ENCODE measurements at places on chromosomes 3 and 15.

- DNase-seq = no peak
These were observed 8.1 kb upstream of the IGDCC3 start for GRCh38 chr15:65385870-65386258.

DNA sequence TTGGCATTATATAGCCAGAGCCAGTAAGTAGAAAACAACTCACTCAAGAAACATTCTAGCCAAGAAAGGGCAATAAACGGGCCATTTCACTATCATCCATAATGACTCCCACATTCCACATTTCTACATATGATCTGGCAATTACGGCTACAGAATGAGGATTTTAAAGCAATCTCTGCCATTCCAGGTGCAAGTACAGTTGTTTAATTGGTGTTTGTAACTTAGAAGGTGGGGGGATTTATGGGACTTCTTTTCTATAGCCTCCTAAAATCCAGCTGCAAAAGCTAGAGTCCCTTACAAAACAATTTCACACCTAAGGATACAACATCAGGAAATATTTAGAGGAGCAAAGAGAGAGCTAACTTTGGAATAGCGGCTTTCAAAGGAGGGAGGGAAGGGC lies 295.4 kb upstream of the RORA start:
- no peak for DNase-seq

- DNase-seq = no peak
These were observed 575 bp upstream of the PCYT1A start for GRCh38 chr3:196288141-196288460.

DNA sequence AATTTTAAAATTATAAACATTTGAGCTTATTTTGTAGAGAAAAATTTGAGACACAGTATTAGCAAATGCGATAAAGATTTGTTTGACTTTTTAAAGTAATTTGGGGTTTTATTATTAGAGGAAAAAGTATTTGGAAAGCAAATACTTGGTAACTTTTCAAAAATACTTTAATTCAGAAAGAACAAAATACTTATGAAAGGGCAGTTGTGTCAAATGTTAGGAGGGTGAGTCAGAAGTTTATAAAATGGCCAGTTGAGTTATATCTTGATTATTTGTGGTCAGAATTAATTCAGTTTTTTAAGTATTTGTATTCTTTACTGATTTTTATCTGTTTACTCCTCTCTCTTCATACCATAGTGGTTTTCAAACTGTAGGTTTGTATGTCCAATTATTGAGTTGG lies 12.1 kb downstream of the LACTB start:
- DNase-seq = no peak

DNA sequence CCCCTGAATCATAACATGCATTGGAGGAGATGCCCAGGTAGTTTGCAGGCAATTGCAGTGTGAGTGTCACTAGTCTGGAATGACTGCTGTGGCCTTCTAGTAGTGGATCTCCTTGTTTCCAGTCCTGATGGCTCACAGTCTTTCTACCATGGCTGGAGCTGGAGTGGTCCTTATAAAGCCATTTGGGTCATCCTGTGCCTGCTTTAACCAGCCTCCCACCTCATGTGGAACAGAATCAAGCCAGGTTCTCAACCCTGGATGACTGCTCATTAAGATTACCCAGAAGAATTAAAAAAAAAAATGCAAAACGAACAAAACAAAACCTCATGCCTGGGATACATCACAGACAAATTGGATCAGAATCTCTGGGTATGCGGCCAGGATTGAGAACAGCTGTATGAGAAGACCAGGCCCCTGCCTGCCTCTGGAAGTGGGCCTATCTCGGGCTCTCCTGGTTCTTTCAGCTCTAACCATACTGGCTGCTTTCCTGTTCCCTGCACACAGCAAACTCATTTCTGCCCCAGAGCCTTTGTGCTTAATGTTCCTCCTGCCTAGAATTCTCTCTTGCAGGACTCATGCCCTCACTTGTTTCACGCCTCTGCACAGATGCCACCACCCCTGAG lies 96.4 kb downstream of the ITPR1 start:
- DNase-seq = no peak

DNA sequence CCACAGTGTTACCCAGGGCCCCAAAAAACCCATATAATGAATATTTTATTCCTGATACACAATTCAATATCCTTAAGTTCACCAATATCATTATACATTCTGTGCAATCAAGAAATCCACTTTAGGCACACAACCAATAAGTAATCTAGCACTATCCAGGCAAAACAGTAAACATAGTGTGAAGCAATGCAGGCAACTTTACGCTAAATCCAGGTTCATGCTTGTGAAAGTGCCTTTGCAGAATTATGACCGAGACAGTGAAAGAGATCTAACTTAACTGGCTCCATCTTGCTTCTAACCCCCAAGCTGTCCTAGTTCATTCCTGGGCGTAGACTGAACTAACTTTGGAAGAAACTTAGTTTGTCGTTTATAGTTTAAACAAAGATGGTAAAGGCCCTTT lies 34.2 kb upstream of the INO80 start:
- DNase-seq = no peak

- DNase-seq = no peak
These were observed 111.6 kb downstream of the AQP9 start for GRCh38 chr15:58249646-58250312.

DNA sequence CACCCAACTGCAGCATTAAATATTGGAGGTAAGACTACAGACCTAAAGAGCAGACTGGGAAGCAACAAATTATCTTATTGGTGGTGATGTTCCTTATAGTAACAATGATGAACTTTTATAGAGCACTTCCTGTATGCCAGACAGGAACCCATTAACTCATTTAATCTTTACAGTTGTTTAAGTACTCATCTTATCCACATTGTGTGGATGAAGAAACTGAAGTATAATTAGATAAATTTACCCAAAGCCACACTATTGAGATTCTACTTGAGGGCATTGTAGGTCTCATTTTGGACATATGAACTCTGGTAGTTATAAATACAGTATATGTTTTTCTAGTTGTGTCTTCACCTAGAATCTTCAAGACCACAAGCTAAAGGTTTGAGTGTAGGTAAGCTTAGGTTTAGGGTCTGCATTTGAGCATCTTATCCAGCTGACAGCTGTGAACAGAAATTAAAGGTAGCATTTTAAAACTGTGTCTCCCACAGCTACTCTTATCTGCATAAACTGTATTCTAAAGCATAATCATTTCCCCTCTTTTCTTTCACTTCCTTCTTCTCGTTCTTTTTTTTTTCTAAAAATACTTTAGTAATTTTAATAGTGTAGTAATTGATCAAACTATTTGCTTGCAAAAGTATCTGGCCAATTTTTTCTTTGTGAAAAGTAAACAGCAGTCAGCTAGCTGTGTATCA lies 138.2 kb downstream of the UBE2E2 start:
- no peak for DNase-seq

DNA sequence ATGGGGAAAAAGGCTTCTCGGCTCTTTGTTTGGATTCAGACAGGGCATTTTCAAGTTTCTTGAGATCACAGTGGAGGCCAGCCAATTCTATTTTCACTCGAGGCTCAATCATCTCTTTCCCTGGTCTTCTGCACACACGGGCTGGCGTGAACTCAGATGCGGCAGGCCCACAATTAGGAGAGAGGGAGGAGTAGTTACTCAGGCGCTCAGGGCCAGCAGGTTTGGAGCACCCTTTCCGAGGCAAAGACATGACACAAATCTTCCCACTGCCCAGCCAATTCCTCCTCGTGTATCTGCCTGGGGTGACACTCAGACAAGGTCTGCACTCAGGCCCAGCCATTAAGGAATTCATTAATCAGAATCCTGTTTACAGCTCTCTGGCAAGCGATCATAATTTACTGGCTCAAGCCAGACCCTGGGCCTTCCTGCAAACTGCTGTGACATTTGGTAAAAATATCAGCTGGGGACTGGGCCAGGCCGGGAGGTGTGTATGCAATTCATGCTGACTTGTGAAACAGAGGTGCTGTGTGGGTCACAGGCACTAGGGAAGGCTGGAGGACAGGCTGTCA lies 68.1 kb upstream of the TLE3 start:
- no peak for DNase-seq

DNA sequence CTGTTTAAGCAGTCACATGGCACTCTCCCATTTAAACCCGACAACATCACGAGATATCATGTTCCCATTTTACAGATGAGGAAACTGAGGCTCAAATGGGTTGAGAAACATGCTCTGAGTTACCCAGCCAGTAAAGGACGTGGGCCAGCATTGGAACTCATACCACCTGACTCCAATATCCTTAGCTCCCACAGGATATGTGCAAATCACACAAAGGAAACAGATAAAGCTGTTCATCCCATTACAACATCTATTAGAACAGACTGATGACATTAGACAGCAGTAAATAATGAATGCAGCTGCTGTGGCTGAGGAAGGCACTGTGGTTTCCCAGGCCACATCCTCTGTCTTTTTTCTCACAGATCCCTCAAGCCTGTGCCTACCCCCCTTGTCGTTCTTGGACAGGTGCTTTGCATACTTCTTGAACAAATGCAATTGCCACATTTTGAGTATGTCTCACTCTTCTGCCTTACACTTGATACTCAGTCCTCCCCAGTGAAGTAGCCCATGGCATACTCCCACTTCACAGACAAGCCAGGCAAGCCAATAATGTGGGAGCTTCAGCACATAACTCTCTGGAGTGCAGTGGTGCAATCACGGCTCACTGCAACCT lies 17.7 kb downstream of the FRMD4B start:
- DNase-seq = no peak

GRCh38 chr3:172562871-172563865 lies 39.9 kb upstream of the TNFSF10 start:
- DNase-seq = no peak

- no peak for DNase-seq
These were observed 1.6 kb upstream of the PHLDB2 start for GRCh38 chr3:111857474-111857873.
